ENCODE measurements at places on chromosomes 7 and 10.
A peak's percentile ranks its signal among the peaks of the same experiment; 100 is the strongest.

DNA sequence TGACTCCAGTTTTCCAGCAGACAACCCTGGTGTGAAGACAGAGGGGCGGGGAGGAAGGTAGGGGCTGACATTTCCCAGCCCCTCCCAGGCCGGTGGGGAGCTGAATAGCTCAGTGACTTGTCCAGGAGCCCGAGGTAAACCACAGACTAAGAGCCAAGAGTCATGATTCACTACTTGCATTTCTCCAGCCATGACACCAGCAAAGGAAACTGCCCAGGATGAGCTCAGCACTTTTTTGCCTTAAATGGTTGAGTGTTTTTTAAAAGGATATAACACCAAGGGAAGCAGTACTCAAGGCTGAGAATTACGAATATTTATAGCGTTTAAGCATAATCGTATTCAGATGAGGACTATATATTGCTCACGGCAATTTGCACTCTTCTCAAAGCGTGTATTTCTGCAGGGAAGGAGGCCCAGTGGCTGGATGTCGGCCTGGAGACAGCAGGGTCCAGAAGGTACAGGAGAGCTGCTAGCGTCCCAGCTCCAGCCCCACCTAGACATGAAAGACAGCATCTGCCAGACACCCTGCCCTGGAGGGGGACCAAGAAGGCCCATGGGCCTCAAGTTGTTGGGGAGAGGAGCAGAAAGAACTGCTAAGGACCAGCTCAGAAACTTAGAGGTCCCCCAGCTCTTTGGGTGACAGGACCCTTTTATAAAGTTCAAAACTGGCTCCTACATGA, 141.4 kb downstream of the GRID1 start:
- no peak for DNase-seq

DNA sequence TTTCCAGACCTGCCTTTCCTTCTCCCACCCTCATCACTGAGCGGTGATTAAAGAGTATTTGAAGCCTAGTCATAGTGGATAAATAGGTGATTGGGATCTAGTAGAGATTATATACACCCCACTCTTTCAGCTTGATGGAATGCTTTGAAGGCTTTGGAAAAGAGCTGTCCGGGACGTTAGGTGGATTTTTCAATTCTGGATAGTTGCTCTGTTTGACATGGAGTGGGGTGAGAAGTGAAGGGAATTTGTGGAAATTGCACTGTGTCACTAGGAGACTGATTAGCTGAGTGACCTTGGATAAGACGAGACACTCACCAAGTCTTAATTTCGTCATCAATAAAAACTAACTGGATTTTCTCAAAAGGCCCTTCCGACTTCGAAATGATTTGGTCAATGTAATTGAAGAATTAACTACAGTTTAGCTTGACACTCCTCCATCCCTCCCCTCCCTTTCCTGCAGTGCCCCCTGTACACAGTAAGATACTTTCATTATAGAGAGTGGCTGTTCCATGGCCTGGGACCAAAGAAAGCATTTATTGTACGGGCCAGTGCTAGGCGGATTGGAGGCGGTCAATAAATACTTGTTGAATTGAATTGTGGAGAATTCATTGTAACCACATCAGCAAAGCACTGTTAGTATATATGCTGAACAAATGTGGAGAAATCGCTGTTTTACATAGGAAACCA, 962 bp downstream of the ZKSCAN1 start:
- DNase-seq = no peak

GRCh38 chr7:28718055-28718481, 240.1 kb downstream of the TRIL start:
- DNase-seq = no peak

DNA sequence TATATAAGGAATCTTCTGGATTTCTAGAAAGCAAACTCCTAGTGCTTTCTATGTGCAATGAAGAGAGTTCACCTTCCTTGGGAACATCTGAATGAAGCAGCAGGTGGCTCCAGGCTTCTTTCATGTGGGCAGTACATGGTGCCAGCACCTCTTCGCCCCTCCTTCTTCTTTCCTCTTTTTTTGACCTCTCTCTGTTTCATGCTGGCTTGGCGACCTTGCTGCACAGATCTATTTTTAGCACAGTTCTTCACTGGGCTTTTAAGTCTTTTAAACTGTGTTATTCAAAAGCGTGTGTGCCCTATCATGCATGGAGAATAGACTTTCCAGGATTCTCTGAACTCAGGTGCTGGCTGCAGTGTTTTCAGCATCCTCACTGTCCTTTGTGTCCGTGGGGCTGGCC, 400.3 kb upstream of the PRKCQ start:
- no peak for DNase-seq

DNA sequence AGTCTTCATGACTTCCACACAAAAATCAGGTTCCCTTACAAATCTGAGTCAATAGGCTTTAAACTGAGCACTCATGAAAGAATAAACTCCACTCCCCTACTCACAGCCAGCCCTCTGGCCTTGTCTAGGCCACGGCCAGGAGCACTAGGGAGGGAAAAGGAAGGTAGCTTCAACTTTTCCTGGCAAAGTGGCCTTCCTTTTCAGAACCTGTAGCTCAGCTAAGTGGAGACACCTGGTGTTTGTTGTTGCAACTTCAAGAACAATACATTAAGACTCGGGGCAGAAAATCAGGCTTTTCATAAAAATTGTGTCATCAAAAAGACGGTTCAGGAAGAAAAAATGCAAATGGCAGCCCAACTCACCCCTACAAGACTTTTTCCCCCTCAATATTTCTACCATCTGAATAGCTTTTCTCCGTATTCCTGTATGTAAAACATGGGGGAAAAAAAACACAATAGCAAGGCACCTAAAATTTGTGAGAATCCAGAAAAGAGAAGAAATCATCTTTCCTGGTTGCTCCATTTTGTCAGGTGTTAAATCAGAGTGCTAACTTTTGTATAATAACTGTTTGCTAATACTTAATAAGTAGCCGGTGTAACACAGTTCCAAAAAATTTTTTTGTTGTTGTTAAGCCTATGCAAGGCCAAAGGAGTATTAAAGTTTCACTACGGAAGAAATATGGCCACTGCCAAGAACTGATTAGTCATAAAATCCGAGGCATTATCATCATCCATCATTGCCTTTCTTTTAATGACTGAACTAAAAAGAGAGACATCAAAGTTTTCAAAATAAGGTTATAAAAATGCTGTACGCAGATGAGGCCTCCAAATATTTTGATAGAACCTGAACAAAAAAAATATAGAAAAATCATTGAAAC, 66.2 kb upstream of the ARID5B start:
- peak; percentile 88 for DNase-seq

DNA sequence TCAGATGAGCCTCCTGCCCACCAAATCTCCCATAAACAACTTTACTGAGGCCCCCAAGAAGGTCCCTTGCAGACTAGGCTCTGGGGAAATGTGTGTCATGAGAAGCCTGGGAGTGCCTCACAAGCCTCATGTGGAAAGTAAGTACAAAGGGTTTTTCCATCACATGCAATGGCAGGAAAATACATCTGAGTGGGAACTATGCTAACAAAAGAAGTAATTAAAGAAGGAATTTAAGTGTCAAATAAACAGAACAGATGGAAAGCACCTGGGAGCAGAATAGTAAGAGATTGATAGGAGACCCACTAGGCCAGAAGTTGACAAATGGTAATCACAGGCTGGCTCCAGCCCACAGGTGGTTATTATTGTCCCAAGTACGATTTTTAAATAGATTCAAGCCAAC, 20.5 kb downstream of the GSAP start:
- DNase-seq = no peak

GRCh38 chr10:35921866-35922350, 279.8 kb upstream of the FZD8 start:
- no peak for DNase-seq

DNA sequence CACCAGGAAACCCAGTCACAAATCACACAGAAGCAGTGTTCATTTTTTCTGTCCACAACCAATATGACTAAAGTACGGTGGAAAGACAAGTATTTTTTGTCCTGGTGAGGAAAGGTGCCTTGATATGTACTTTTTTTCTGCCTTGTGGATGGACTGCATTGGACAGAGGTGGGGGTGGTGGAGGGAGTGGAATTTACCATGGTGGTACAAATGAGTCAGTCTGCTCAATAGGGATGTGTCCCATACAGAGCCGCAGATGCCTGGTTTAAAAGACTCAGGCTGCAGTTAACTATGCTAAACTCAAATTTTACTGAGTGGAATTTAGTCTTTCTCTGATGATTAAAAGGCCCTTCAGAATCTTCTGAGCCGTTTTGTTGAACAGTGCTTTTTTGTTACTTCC, 674.5 kb upstream of the GALNT17 start:
- DNase-seq = no peak

DNA sequence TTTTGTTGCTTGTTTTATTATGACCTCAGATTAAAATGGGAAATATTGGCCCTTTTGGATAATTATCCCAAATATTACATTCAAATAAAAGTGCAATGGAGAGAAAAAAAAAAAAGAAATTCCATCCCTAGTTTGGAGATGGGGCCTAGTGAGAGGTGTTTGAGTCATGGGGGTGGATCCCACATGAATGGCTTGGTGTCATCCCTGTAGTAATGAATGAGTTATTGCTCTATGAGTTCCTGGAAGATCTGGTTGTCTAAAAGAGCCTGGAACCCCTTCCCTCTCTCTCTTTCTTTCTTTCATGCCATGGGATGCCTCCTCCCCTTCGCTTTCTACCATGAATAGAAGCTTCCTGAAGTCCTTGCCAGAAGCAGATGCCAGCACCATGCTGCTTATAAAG, 44.3 kb downstream of the MSRB2 start:
- DNase-seq = no peak

DNA sequence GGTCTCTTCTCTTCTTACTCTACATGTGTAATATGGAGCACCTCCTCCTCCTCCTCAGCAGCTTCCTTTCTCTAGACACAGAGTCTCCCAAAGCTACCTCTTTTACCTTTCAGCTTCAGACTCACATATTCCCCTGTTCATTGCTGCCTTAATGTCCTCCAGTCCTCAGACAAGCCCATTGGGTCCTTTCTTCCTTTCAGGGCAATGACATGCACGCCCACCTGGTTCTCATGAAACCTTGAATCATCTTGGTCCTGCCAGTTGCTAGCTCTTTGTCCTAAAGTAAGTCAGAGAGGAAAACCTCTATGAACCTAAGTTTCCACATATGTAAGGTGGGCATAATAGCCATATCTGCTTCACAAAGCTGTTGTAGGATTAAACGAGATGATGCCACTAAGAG, 227.0 kb downstream of the RPS24 start:
- DNase-seq = no peak

DNA sequence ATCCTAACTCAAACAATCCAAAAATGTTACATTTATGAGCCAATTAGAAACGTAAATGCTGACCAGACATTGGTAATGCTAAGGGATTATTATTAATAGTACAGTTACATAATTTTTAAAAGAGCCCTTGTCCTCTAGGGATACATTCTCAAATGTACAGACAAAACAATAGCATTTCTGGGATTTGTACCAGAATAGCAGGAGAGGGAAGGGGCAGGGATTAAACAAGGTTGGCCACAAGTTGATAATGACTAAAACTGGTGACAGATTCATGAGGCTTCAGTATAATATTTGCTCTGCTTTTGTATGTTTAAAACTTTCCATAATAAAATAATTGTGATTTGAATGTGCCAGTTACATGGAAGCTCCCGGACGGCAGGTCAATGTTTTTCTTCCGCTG, 27.0 kb downstream of the HSPA12A start:
- no peak for DNase-seq

DNA sequence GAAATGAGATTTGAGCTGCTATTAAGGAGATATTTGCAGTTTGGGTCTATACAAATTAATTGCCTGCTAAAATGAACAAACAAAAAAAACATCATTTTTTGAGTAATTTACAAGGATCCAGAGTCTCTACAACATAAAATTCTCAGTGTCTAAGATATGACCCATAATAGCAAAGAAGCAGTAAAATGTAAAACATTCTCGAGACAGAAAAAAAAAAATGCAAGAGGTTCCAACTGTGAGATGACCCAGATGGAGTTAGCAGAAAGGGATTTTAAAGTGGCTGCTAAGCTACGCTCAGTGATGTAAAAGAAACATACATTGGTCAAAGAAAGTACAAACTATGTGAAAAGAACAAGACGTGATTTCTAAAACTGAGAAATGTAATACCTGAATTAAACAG, 471.0 kb downstream of the SH2D4B start:
- no peak for DNase-seq

GRCh38 chr10:99658622-99659030, 683 bp upstream of the ENTPD7 start:
- no peak for DNase-seq

GRCh38 chr10:46020344-46020657, 10.1 kb downstream of the NCOA4 start:
- DNase-seq = no peak

DNA sequence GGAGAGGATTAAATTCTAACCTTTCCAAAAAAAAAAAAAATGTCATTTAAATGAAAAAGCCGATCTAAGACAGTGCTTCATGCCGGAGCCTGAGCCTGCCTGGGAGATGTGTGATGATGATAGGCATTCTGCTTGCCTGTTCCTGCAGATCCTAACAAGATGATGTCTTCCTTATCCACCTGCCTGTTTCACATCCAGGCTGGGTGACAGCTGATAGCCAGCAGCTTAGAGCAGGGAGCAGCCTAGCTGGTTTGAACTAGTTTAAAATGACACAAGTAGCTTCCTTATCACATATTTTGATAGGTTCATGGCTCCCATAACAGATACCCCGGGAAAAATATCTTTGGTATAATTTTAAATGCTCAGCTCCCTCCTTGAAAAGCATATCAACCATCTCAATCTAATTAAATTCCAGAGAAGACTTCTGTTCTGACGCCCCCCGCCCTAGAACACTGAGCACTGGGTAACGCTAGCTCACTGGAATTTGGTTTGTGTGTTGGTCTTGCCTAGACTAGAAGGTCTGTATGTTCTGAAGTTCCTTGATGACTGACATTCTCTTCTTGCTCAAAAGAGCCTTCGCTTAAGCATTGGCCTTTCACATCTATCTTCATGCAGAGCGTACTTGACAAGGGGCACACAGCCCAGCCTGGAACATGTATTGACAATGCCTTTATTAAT, 96.9 kb upstream of the FGFR2 start:
- DNase-seq = no peak

GRCh38 chr7:117385363-117386109, 41.8 kb downstream of the ASZ1 start:
- peak; percentile 49 for DNase-seq
